ENCODE measurements at places on chromosomes 12 and 14.

- peak; percentile 66 for DNase-seq
Measured at GRCh38 chr14:88168498-88169165, 154.4 kb downstream of the KCNK10 start.

GRCh38 chr12:102990419-102990818 lies 32.9 kb downstream of the ASCL1 start:
- DNase-seq = no peak

GRCh38 chr12:100555722-100556121 lies 17.8 kb upstream of the GAS2L3 start:
- DNase-seq = no peak

- no peak for DNase-seq
Measured at GRCh38 chr12:62146318-62146717, 113.9 kb upstream of the USP15 start.

GRCh38 chr12:110590806-110591326 lies 7.7 kb upstream of the PPTC7 start:
- DNase-seq = no peak

DNA sequence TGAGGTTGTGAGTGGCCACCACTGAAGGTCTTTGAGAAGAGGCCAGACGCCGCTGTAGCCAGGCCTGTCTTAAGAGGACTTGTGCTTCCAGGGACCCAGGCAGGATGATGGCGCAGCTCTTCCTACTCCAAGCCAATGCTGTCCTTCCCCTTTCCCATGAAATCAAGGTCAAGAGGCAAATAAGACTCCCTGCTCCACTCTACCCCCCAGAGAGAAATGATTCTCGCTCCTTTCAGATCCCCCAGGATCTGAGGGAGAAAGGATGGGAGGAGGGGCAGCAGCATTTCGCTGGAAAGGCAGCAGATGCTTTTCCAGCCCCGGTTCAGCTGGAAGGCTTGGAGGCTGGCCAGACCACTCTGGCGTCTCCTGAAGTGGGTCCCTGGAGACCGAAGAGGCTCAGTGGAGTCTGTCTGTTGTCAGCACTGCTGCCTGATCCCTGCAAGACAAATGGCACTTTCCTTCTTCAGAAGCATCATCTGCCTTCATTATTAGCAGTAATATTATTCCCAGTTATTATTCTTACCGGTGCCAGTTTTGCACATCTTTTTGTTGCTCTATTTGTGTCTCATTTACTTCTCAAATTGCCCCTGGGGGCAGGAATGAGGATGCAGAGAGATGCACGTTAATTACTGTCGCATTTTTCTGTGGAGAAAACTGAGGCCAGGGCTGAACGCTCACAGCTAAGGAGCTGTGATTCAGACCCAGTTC lies 51.4 kb downstream of the C14orf132 start:
- DNase-seq = no peak

DNA sequence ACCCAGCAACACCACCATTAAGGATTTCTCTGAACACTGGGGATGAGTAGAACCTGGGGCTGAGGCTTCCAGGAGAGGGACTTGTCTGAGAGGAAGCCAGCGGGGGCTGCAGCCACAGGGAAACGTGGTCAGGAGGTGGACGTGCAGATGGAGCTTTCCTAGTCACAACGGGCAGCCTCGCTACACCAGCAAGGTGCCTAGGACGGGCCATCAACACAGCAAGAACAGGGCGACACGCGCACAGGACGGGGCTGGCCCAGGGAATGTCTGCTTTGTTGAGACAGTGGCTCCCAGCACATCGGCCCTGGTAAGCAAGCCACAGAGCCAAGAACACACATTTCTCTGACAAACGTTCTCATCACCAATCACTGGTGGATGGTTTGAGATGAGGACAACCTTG lies 25.3 kb downstream of the ANKLE2 start:
- no peak for DNase-seq

DNA sequence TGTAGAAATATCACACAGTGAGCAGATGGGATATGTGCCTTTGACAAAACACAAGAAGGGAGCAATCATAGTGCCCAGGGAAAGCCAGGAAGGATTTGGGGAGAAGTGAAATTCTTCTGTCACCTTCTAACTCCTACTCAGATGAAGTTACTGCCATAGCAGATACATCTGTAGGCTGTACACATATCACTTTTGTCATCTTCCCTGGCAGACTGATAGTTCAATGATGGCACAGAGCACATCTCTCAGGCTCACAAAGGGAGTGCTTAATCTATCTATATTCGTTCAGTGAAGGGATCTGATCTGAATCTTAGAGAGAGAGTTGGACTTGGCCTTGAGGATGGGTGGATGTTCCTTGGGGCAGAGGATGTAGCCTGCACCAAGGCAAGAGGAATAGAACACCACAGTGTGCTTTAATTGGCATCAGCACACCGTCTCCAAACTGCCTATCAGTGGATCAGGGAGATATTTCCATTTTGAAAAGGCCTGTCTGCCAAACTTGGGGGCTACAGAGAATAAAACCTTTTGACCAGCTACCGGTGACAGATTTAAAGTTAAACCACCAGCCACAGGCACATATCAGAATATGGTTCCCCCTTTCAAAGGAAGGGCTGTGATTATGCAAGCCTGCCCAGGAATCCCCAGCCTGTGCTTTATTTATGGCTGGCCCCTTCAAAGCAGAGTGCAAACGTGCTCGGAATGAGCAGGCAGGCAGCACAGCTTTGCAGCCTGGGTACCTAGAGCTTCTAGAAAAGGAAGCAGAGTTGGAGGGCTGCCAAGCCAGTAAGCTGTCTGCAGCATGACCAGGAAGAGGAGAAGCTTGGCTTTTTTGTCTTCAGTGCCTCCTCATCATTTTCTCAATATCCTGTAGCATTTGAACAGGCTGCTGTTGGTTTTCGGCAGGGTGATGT lies 165.5 kb upstream of the DYRK2 start:
- no peak for DNase-seq

DNA sequence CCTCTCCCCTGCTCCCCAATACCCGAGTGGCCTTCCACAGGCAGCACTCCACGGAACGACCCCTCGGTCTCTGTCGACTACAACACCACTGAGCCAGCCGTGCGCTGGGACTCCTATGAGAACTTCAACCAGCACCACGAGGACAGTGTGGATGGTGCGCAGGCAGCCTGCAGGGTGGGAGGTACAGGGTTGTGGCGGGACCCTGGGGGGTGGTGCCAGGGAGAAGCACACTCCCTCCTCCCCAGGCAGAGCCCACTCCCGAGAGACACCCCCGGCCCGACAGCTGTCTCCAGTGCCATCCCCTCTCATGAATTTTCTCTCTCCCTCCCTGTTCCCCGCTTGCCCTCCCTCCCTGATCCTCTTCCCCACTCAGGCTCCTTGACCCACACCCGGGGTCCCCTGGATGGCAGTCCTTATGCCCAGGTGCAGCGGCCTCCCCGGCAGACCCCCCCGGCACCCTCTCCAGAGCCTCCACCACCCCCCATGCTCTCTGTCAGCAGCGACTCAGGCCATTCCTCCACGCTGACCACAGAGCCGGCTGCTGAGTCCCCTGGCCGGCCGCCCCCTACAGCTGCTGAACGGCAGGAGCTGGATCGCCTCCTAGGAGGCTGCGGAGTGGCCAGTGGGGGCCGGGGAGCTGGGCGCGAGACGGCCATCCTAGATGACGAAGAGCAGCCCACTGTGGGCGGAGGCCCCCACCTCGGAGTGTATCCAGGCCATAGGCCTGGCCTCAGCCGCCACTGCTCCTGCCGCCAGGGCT lies 9.0 kb downstream of the TNS2 start:
- no peak for DNase-seq

- DNase-seq = no peak
Measured at GRCh38 chr14:64191756-64192155, 102.4 kb downstream of the ESR2 start.

- no peak for DNase-seq
Measured at GRCh38 chr14:71594821-71595220, 337.4 kb upstream of the RGS6 start.

- no peak for DNase-seq
Measured at GRCh38 chr14:98592611-98593170, 679.3 kb downstream of the BCL11B start.

GRCh38 chr14:91354979-91355685 lies 62.5 kb downstream of the CCDC88C start:
- DNase-seq = no peak

GRCh38 chr14:21014761-21015190 lies 10.1 kb downstream of the NDRG2 start:
- DNase-seq = peak; percentile 79

- DNase-seq = no peak
Measured at GRCh38 chr12:118986050-118986449, 4.7 kb downstream of the SRRM4 start.

DNA sequence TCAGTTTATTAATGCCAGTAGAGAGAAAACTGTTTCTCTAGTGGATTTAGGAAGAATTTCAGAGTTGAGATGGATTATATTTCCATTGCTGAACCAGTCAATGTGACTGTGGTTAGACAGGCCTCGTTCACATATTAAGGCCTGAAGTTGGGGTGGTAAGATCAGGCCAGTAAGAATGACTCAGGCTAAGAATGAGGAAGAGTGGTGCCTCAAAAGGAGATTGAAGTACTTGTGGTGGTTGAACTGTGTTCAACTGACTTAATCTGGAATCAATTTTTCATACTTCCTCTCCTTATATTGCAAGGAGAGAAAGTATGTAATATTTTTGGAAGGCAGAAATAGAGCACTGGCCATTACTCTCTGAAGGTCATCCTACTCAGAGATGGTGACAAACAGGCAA lies 37.8 kb upstream of the ATF7IP start:
- no peak for DNase-seq

GRCh38 chr12:69466867-69467266 lies 3.3 kb upstream of the FRS2 start:
- DNase-seq = no peak

- no peak for DNase-seq
Measured at GRCh38 chr12:93244514-93245077, 133.1 kb upstream of the NUDT4 start.

GRCh38 chr14:68982581-68982980 lies 3.5 kb upstream of the ACTN1 start:
- DNase-seq = no peak

DNA sequence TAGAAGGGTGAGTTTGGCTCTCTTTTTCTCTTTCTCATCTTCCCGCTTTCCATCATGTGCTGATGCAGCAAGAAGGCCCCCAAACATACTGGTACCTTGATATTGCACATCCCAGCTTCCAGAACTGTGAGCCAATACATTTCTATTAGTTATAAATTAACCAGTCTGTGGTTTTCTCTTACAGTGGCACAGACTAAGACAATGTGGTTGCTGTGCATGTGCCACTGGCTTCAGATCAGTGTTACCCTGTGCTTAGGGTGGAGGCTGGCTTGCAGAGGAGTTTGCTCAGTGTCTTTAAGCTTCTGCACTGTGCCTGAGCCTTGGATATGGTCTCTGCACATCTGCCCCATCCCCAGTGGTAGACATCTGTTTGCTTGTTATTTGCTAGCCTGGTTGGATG lies 5.5 kb downstream of the IFI27L2 start:
- DNase-seq = no peak

DNA sequence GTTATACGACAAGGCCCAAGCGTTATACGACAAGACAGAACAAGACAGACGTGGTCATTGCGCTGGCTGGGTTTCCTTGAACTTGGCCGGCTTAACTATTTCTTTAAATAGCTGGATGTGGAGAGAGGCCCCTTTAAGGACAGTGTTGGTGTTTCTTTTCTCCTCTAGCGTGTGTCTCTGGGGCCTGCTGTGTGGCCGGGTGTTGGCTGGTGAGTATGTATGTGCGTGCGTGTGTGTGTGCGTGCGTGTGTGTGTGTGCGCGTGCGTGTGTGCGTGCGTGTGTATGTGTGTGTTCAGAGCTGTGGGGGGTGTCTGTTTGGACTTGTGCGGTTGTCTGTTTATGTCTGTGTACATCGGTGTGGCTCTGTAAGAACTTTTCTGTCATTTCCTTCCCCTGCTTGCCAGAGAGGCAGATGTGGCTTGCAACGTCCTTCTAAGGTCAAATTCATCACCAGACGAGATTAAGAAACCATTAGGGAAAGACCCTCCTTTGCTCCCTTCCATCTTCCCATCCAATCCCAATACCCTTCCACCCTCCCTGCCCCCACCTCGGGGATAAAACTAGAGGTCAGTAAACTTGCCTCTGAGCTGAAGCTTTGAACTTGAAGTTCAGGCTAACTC lies 78.6 kb upstream of the TBX3 start:
- no peak for DNase-seq

DNA sequence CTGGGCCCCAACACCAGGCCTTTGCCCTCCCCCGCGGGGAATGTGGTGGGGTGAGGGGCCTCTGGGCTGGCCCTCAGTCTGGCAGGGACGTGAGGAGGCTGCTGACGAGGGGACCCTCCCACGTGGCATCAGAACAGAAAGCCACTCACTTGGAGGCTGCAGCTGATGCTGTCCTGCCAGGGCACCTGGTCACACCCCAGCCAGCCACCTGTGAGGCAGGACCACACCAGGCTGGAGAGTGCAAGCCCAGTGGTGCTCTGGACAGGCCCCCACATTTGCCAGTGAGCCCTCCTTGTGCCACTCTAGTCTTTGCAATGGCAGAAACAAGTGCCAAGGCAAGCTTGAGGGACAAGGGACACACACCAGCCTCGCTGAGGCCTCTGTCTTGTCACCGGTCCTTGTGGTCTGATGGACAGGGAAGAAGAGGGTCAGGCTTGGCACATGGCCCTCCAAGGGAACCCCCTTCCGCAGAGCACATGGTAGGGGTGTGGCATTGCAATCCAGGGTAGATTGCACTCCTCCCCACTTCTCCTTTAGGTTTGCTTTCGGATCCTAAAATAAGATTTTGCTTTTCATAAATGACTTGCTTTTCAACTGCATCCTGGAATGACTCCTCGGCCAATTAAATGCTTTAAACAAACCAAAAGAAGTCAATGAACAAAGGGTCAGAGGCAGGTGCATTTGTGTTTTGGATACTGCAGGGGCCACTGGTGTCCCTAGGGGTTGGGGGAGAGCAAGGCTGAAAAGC lies 53.7 kb downstream of the CCDC88C start:
- DNase-seq = no peak

DNA sequence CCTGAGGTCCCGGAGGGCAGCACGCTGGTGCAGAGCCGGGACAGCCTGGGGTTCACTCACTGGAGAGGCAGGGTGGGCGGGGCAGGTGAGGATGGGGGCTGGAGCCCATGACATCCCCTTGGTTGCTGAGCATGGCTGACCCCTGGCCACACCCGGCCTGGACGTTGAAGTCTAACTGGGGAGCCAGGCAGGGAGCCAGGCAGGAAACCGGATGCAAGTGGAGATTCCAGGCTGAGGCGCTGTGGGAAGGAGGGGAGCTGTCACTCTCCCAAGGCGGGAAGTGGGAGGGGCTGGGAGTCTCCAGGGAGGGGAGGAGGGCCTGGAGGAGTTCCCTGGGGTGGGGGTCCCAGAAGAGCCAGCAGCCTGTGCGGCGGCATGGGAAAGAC lies 7.7 kb upstream of the INF2 start:
- no peak for DNase-seq

DNA sequence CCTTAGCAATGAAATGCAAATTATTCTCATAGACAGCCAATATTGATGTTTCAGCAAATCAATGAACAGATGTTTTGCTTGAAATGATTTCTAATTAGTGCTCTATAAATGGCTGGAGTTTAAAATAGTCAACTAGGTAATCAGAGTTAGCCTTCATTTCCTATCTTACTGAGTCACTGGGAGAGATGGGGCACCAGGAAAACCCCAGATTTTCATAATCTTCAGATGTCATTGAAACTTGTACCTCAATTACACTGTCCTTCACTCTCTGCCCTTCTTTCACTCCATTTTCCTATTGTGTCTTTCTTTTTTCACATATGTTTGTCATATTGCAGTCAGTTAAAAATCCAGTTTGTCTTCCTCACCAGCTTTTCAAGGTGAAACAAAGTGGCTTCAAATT lies 92.7 kb downstream of the C12orf75 start:
- no peak for DNase-seq
